Activated CD8-positive, alpha-beta T cell treated with anti-CD3 and anti-CD28 coated beads, Interleukin-2, amount 10 ng/mL, durations not matched to agents 7 days and 5 days (primary cell): ENCODE measurements at places on chromosomes 12 and 14. TPM values are rescaled to one million over a fixed set of nuclear protein-coding genes. Genes with fewer than 3 reads are reported as not detected.

C12orf50 gene
- not detected for total RNA-seq

HAL gene
- 0.63 TPM for total RNA-seq

FOXM1 gene
- 138 TPM for total RNA-seq

KRT80 gene
- total RNA-seq, result not detected

OR6S1 gene
- total RNA-seq, result not detected

SLC25A3 gene
- 440 TPM for total RNA-seq

COA8 gene
- 28.3 TPM for total RNA-seq

DDX55 gene
- total RNA-seq, result 44.7 TPM

HECTD4 gene
- total RNA-seq, result 39.3 TPM

A2M gene
- total RNA-seq, result not detected

B4GALNT3 gene
- 10.9 TPM for total RNA-seq

PRKCH gene
- 343 TPM for total RNA-seq

SLCO1C1 gene
- not detected for total RNA-seq

FAM181A gene
- not detected for total RNA-seq

ITGB7 gene
- total RNA-seq, result 500 TPM

STAB2 gene
- total RNA-seq, result not detected

OR6C2 gene
- total RNA-seq, result not detected
